ENCODE measurements at places on chromosomes 11 and 22.

DNA sequence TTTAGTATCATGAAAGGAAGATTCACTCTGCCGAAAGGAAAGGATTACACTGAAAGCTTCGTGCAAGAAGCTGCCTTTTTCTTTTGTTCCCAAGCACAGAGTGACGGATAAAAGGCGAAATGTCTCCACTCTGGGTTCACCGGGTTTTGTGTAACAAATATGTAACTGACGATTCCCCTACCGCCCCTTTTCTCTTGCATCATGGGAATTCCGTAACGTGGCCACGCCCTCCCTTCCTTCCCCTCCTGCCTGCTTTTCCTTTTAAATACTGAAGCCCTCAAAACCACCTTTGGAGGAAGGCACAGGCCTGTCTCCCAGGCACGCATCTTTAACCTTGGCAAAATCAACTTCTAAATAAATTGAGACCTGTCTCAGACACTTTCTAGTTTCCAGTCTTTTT is 16.4 kb upstream of the TESMIN start:
- DNase-seq: no peak

- DNase-seq: no peak
Observed at GRCh38 chr11:74288911-74289310, 22.5 kb downstream of the P4HA3 start.

DNA sequence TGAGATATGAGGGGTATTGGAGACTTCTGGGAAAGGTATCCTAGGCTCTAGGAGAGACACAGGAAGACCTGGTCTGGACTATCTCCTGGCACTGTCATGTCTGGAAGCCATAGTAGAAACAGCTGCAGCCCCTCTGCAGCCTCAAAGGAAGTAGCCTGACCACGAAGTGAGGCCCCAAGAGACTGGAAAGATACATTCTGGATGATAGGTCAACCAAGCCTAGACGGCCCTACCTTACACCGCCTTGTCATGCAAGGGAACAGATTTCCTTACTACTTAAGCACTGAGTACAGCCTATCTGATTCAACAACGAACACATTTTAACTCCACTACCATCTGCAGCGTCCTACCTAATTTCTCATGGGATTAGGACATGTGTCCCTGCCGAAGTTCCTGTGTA is 31.1 kb downstream of the UQCR10 start:
- no peak for DNase-seq

DNA sequence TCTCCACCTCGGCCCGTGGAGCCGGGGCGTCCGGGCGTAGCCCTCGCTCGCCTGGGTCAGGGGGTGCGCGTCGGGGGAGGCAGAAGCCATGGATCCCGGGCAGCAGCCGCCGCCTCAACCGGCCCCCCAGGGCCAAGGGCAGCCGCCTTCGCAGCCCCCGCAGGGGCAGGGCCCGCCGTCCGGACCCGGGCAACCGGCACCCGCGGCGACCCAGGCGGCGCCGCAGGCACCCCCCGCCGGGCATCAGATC is 439 bp downstream of the YAP1 start:
- no peak for DNase-seq

- DNase-seq: no peak
Observed at GRCh38 chr11:67085617-67086016, 29.0 kb downstream of the RHOD start.

GRCh38 chr11:38011496-38011895 is 1413.5 kb upstream of the RAG2 start:
- DNase-seq: no peak

- no peak for DNase-seq
Observed at GRCh38 chr11:125068368-125068767, 5.3 kb downstream of the SLC37A2 start.

DNA sequence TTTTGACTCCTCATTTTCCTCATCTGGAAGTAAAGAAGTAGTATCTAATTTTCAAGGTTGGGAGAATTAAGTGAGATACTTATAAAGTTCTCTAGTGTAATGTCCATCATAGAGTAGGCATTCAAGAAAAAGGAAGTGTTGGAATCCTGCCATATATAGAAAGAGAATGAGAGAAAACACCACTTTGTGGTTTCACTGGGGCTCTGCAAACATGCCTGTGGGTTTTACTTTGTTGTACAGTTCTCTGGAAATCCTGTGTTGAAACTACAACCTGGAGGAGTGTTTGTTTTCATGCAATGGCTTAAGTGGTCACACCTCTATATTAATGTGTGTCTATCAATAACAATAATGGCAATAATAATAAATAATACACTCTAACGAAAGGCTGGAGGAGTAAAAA is 741.7 kb downstream of the NELL1 start:
- DNase-seq: no peak

DNA sequence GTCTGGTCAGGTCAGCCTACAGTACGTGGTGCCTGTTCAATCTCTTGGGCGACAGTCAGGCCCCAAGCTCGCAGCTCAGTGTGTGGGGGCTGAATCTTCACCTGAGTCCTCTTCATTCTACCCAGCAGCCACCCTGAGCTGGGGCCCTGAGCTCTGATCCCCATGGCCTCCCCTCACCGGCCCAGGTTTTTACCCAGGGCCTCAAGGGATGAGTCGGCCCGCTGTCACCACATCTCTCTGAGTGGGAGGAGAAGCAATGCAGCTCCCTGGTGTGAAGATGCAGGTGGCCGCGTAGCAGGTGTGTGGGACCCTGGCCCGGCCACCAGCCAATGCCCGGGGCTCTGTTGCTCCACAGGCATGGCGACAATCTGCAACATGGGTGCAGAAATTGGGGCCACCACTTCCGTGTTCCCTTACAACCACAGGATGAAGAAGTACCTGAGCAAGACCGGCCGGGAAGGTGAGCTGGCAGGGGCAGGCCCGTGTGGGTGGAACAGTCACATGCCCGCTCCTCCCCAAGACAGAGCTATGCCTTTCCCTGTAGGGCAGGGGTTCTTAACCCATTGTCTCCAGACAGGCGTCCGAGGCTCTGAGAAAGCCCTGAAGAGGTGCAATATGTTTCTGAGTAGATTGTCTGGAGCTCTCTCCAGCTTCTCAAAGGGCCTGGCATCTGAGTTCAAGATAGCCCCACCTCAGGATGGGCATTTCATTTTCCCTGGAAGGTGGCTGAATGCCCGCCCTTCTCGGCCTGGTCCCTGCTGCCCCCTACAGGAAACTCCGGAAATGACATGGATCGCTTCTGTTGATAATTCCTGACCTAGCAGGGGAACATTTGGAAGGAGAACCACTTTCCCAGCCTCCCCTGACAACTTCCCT is 26.9 kb downstream of the POLR3H start:
- no peak for DNase-seq

DNA sequence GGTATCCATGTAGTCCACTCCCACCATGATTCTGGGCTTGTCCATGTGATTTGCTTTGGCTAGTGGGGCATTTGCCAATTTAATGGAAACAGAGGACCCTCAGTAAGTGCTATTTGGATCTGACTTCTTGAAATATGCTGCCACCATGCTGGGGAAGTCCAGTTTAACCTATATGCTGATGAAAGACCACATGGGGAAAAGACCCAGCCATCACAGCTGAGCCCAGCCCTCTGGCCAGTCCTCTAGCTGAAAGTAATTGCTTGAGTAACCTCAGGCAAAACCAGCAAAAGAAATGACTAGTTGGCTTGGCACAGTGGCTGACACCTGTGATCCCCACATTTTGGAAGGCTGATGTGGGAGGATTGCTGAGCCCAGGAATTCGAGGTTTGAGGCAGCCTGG is 61.5 kb downstream of the ATG16L2 start:
- DNase-seq: no peak

DNA sequence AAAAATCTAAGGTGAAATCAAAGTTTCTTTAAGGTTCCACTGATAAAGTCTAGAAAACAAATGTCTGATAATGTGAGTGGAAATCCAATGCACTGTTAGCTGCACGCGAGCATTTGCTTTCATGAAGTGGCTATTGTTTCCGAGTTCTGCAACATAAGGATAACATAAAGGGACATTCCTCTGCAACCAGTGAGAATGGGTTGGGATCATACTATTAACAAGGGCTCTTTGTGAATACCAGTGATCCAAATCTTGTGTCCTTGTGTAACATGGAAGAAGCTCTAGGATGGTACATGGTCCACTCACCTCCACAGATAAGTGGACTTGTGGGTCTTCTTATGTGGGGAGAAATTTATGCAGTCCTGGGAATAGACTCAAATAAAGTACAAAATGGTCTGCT is 24.6 kb downstream of the APIP start:
- DNase-seq: no peak

DNA sequence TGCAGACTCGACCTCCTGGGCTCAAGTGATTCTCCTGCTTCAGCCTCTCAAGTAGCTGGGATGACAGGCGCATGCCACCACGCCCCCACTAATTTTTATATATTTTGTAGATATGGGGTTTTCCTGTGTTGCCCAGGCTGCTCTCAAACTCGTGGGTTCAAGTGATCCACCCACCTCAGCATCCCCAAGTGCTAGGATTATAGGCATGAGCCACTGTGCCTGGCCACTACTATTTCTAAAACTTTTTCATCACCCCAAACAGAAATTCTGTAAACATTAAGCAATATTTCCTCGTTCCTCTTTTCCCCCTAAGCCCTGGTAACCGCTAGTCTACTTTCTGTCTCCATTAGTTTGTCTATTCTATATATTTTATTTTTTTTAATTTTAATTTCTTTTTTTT is 9.0 kb upstream of the ATG16L2 start:
- no peak for DNase-seq

- no peak for DNase-seq
Observed at GRCh38 chr11:95076416-95076815, 9.7 kb downstream of the SRSF8 start.

- DNase-seq: no peak
Observed at GRCh38 chr11:36399236-36399635, 103.1 kb downstream of the PRR5L start.

DNA sequence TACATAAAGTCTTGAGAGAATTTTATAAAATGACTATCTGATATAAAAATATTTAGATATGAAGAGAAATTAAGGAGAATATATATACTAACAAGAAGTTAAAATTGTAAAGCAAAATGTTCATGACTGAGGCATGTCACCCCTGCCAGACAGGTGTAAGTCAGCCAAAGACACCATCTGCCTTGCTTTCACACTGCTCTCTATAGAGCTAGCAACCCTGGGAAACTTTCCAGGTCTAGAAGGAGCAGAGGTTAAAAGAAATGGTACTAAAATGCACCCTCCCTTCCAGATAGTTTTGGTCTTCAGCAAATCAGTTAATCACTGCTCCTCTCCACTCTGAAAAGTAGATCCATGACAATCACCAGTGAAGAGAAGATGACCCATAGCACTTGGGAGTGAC is 16.5 kb downstream of the PPP2R1B start:
- DNase-seq: no peak

- DNase-seq: no peak
Observed at GRCh38 chr22:30894371-30894740, 74.2 kb downstream of the MORC2 start.

GRCh38 chr11:16013649-16014275 is 342.6 kb downstream of the SOX6 start:
- no peak for DNase-seq

GRCh38 chr11:133720951-133721350 is 124.4 kb downstream of the SPATA19 start:
- no peak for DNase-seq

GRCh38 chr22:39208013-39208680 is 36.6 kb downstream of the PDGFB start:
- no peak for DNase-seq

- DNase-seq: no peak
Observed at GRCh38 chr11:60130496-60130895, 42.0 kb downstream of the MS4A2 start.

GRCh38 chr11:20966489-20966888 is 297.1 kb downstream of the NELL1 start:
- DNase-seq: no peak

- DNase-seq: no peak
Observed at GRCh38 chr11:108538022-108538424, 39.8 kb upstream of the POGLUT3 start.

All from cortex of kidney (tissue), 1 donor.